ENCODE measurements at places on chromosomes 7 and 10.
A peak's percentile ranks its signal among the peaks of the same experiment; 100 is the strongest.

DNA sequence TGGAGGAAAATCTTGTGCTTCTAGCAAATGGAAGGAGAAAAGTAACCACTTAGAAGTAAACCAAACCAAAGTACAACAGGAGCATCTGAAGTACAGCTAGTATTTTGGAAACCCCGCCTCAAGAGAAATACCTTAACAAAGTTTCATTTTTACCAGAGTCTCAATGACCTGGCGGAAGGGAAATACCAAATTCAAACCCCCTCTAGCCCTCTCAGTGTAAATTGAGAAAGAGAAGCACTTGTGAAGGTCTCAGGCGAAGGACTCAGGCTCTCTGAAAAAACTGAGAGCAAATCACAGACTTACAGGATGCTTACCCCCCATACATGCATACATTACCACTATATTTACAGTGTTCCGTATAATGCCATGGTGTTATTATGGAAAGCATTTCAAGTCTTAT lies 70.1 kb downstream of the ZPBP start:
- no peak for DNase-seq

GRCh38 chr7:142813226-142813625 lies 41.6 kb upstream of the EPHB6 start:
- no peak for DNase-seq

GRCh38 chr7:116863936-116864500 lies 1.6 kb downstream of the CAPZA2 start:
- DNase-seq = no peak

- no peak for DNase-seq
Measured at GRCh38 chr7:74365322-74366022, 76.3 kb downstream of the CLIP2 start.

- DNase-seq = peak; percentile 59
Measured at GRCh38 chr7:138875794-138876193, 77.8 kb upstream of the ATP6V0A4 start.

DNA sequence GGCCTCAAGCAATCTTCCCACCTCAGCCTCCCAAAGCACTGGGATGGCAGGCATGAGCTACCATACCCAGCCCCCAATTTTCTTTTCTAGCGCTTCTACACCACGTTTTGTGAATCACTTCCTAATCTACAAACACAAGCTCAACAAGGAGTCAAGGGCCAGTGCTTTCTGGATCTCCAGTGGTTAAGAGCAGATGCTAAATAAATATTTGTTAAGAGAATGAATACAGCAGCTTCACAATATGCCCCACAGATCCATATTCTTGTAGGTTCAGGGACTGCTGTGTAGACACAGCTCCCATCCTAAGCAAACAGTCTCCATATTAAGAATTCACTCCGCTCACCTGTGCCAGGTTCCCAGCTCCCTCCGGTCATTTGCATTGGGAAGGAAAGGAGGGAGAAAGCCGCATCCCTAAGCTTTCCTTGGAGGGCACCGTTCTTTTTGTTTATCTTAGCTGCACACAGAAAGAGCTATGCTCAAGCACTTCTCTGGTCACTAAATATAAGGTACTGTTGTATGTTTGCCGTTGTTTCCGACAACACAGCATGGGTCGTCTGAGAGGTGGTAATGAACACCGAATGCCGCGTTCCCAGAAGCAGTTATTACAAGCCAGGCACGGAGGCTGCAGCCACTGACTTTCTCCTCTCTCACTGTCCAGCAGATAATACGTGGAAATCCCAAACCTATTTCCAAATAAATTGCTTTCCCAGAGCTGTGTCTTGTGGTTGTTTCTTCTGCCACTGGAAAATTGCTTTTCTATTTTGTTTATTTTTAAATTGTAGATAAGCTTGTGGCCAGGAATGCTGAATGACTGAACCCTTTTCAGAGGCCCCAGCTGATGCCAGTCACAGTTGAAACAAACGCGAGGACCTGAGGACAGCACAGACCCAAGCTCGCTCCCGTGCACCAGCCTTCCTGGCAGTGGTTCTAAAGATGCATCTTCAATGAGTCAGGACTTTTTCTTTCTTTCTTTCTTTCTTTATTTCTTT lies 217.1 kb downstream of the PRPF18 start:
- no peak for DNase-seq

DNA sequence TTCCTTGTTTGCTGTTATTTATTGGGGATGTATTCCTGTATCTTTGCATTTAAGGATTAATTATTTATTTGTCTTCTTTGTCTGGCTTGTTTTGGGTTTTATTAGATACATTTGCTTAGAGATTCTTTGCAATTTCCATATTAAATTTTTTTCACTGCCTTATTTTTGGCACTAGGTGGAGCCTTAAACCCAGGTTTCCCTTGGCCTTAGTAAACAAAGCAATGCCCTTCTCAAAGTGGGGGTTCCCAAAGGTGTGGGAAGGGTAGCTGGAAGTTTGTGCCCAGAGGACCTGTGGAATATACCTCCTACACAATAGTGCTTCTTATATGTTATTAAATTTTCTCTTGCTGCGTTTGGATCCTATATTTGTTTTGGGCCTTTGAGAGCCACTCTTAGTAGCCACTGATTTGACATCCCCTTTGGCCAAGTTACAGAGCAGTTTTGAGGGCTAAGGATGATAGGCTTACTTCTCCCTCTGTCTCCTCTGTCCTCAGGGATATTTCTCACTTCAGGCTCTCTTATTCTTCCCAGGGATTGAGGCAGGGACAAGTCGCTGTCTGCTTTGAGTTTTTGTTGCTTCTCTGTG lies 162.3 kb downstream of the ITGB1 start:
- DNase-seq = no peak

GRCh38 chr7:3265388-3265787 lies 35.7 kb upstream of the SDK1 start:
- DNase-seq = no peak

All from activated T-cell treated with anti-CD3 and anti-CD28 coated beads for 24 hours (primary cell).